Left renal cortex interstitium (tissue), 4 donors: ENCODE measurements at places on chromosomes 1 and 21.
A peak's percentile ranks its signal among the peaks of the same experiment; 100 is the strongest.

GRCh38 chr1:221611656-221612046, 130.2 kb downstream of the DUSP10 start:
- no peak for DNase-seq

DNA sequence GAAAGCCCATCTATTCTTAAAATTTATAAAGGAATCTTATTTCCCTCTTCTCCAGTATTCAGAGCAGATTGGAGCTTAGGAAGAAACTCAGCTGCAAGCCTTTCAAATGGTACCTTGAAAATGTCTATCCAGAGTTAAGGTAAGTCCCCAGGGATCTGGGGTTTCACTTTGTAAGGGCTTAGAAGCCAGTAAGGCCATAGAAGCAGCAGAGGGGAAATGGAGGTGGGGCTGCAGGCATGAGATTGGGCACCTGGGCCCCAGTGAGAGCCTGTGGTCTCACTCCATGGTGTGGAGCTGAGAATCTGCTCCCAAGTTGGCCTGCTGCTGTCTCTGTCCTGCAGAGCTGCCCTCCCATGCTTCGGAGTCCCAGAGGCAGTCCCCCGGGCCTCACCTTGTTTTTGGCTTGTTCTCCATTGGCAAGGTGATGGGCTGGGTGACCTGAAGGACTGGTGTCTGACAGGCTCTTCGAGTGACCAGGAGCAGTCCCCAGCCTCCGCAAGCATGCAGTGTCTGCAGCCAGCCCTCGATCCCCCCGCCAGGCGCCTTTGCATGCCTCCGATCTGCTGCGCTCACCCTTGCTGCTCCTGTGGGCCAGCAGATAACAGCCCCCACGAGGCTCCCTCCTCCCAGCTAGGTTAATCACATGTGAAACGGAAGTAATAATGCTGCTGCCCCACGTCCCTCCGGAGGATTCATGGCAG, 163.1 kb downstream of the PGBD5 start:
- no peak for DNase-seq

GRCh38 chr1:162892906-162893611, 32.1 kb upstream of the CCDC190 start:
- no peak for DNase-seq

- no peak for DNase-seq
Measured at GRCh38 chr1:31617218-31617915, at the start of gene HCRTR1. Gene HCRTR1 (plus strand): TSS chr1:31617689. CDS start chr1:31619193, 1,504 bp downstream.

GRCh38 chr1:36555041-36555440, 72.3 kb upstream of the CSF3R start:
- DNase-seq, result no peak

GRCh38 chr21:18529254-18529653, 125.7 kb upstream of the TMPRSS15 start:
- no peak for DNase-seq

- no peak for DNase-seq
Measured at GRCh38 chr21:32520875-32521735, 64.2 kb downstream of the TCP10L start.

DNA sequence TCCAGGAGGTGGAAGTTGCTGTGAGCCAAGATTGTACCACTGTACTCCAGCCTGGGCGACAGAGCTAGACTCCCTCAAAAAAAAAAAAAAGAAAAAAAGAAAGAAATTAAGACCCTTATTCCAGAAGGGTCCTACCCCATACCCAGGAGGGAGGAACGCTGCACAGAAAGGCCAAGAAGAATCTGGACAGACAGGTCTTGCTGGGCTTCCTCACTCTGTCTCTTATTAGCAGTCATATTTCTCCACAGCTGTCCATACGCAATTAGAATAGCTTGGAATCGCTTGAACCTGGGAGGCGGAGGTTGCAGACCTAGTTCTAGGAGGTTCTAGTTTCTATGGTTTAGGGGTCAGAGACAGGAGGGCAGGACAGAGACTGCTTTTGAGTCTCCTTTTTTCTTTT, 3.2 kb upstream of the PAQR7 start:
- no peak for DNase-seq

- DNase-seq, result no peak
Measured at GRCh38 chr1:230110971-230111370, 43.9 kb downstream of the GALNT2 start.

- no peak for DNase-seq
Measured at GRCh38 chr1:113991467-113991997, 12.3 kb downstream of the OLFML3 start.

DNA sequence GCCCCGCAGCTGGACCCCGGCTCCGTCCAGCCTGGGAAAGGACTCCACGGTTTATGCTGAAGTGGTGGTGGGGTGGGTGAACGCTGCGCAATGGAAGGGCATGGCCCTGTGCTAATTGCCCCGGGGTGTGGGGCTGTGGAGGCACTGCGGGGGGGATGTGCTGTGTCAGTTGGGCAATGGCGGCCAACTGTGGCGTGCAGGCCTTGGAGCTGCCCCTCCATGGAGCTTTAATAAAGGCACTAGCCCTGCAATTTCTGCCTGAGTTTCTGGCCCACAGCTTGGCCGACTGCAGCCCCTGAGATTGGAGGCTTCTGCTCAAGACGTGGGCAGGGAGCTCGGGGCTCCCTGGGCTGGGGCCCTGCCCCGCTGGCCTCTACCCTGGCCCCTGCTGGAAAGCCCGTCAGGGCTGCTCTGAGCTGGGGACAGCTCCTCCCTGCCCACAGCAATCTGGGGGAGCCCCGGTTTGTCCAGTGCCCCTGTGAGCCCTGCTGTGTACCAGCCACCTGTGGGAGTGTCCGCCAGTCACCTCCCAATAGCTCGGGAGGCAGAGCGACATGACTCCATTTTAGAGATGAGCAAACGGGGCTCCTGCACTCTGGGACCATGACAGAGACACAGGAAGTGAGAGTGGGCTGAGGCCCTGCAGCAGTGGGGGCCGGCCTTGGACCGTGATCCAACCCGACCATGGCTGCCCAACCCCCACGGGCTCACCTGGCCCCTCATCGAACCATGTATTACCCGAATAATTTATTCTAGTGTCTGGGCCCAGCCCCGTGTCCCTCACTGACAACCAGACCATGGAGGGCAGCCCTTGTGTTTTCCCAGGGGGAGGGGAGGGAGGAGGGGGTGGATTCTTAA, 8.7 kb upstream of the TNFRSF14 start:
- DNase-seq, result no peak

GRCh38 chr1:50955116-50955515, 5.0 kb downstream of the FAF1 start:
- DNase-seq, result no peak

- DNase-seq, result no peak
Measured at GRCh38 chr1:89890085-89890752, 69.4 kb downstream of the LRRC8D start.

DNA sequence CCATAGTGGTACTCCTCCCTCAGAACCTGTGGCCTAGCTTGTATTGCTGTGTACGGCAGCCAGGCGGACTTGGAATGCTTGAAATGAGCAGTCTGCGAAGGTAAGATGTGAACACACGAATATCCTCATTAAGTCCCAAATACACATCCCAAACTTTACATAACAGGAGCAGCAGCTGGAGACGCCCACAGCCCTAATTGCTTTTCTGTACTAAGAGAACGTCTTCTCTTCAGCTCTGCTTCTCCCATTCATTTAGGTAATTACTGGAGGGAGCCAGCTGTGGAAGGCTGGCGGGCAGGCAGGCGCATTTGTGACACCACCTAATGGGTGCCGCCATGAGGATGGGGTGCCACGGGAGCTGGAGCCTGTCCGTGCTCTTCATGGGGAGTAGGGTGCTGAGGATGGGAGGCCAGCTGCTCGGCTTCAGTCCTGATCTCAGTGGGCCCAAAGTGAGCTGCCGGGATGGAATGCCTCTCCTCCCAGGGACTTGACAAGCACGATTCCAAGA, 66.6 kb upstream of the POU3F1 start:
- no peak for DNase-seq

- no peak for DNase-seq
Measured at GRCh38 chr1:89519779-89520358, 4.8 kb upstream of the LRRC8B start.

GRCh38 chr1:72140222-72140621, 142.1 kb downstream of the NEGR1 start:
- DNase-seq, result no peak

- DNase-seq, result no peak
Measured at GRCh38 chr1:23037081-23037740, 17.9 kb downstream of the KDM1A start.

DNA sequence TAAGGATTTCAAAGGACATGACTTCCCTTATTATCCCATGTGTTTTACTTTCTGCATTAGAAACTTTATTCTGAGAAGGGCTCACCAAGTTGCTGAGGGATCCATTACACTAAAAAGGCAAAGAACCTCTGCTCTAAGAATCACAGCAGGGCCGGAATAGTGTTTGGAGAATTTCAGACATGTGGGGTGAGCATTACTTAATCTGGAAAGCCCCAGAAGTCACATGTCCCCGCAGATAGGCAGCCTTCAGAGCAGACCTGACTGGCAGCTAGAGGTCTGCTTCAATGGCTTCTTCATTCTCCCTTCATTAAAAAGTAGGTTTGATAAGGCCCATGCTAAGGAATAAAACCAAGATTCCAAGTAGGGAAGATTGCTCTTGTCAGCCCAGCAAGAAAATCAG, 52.6 kb upstream of the RBM15 start:
- no peak for DNase-seq

DNA sequence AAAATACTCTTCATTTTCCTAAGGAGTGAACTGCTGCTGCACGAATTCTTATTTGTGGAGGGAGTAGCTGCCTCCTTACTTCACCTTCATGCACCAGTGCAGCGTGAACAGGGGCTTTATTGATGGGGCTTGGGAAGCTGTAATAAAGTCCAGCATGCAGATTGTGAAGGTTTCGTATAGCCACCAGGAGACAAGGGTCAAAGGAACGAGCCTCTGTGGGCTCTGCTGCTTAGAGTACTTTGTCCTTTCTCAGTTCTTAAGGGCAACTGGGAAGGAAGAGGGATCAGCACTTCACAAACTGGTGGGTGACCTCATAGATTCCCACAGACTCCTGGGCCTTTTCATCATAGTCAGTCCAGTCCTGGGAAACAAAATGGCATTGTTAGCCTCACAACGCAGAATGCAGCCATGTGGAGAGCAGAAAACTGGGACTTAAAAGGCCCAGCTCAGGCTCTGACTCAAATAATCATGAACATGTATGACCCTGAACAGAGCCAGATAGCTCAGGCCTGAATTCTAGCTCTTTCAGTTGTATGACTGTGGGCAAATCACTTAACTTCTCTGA, 6.0 kb downstream of the CZIB start:
- DNase-seq, result no peak

DNA sequence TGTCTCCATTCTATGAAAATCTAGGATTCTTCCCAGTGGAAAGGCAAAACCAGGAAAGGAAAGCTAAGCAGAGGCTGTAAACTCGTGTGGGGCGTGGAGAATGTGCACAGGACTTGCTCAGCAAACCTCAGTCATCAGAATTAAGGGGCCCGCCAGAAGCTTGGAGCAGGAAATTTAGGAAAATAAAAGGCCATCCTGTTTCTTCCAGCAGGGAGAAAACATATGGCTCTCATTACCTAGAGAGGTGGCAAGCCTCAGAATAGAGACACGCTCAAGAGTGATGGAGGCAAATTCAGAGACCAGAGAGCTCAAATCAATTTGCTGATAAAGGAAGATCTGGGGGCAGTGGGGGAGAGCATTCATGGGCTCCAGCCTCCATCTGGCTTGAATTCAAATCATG, 151.9 kb upstream of the KLHDC7A start:
- no peak for DNase-seq

DNA sequence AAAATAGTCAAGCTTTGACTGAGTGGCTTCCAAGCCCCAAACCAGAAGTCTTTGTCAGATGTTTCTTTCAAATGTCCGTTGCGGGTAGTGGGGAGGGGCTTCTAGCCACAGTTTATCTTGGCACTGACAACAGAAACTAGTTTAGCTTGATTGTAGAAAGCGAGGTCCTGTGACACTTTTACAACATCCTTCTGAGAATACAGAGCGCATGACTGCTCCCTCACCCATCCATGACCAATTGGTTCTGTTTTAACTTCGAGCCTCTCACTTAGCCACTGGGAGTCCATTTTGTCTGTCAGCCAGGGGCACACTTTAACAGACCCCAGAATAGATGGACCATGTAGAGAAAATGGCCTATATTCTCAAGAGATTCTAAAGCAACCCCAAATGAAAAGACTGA, 199.2 kb upstream of the ST6GALNAC5 start:
- DNase-seq, result peak; percentile 55

DNA sequence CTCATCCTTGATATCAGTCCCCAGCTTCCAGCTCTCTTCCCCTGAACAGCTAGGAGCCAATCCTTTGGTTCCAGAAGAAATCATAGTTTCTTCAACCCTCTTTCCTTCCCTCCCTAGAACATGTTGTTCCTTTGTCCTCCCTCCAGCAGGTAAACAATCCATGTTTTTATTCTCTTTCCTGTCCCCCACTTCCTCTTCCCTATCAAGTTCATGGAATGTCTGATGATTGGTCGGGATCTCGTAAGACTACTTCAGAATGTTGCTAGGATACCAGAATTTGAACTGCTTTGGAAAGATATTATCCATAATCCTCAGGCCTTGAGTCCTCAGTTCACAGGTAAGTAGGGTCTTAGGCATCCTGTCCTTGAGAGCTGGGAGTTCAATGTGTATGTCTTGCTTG, 23.1 kb upstream of the SLC27A3 start:
- no peak for DNase-seq

DNA sequence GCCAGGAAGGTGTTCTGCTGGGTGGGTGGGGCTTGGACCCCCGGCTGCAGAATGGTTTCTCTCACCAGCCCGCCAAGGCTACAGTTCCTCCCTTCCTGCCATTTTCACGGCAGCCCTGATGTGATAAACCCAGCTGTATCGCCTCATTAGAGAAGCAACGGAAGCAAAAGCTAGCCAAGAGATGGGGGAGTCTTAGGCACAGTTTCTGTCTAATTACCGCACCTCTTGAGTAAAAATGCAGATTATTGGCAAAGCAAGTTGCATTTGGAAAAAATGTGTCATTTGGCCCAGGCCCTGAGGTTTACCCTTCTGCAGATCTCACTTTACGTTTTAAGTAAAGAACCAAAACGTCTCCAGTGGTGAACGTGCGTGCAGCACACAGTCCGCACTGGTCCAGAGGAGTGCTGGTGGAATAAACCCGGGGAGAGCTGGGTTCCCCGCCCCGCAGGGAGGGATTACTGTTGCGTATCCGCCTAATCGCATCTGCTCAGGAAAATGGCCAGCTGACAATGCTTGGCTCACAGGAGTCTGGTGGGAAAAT, 109.9 kb downstream of the GALNT2 start:
- peak; percentile 52 for DNase-seq

- peak; percentile 81 for DNase-seq
Measured at GRCh38 chr21:38989745-38990423, 184.2 kb downstream of the ETS2 start.

GRCh38 chr1:47824716-47825115, 172.5 kb downstream of the TRABD2B start:
- DNase-seq, result no peak
